ENCODE measurements at places on chromosomes 5 and 9. TPM values are rescaled to one million over a fixed set of nuclear protein-coding genes. Genes with fewer than 3 reads are reported as not detected.

GRCh38 chr5:104189031-104189430 lies 626.4 kb upstream of the NUDT12 start:
- DNase-seq = no peak
- H3K36me3 ChIP-seq = no peaks in the 10 kb centered on the region
- no peaks in the 10 kb centered on the region for H3K4me1 ChIP-seq
- H3K27ac ChIP-seq = no peak overlapping the region
- H3K27me3 ChIP-seq = no peaks in the 10 kb centered on the region

DNA sequence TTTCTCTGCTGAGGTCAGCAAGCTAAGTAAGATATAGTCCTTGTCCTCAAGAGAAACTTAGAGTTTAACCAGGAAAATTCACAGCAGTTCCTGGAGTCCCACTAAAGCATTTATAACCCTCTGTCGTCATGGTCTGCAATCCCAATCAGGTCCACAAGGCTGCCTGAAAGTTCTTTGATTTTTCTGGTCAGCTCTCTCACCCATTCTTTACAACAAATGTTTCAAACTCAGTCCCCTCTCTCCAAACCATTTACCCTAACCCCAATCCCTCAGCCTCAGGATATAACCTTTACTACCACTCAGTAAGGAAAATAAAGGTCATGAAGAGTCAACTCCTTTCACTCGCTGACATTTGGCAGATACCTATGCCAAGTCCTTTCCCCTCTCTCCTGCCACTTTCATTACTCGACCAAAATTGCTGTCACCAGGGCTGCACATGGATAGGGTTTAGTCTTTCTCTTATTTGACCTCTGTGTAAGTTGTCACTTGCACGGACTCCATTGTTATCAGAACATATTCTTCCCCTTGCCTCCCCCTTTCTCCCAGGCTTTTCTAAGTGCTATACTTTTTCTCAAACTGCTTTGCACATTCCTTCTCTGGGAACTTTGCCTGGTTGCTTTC lies 936.6 kb downstream of the NR2F1-AS1 start:
- H3K36me3 ChIP-seq = no peaks in the 10 kb centered on the region
- no peaks in the 10 kb centered on the region for H3K27me3 ChIP-seq
- no peak overlapping the region for H3K4me3 ChIP-seq
- no peaks in the 10 kb centered on the region for H3K4me1 ChIP-seq

GRCh38 chr5:68534956-68535520 lies 319.5 kb downstream of the PIK3R1 start:
- no peaks in the 10 kb centered on the region for H3K4me1 ChIP-seq
- no peaks in the 10 kb centered on the region for H3K36me3 ChIP-seq
- no peak overlapping the region for H3K4me3 ChIP-seq
- no peaks in the 10 kb centered on the region for H3K27me3 ChIP-seq

Gene NAIF1
- total RNA-seq = 8.0 TPM

DNA sequence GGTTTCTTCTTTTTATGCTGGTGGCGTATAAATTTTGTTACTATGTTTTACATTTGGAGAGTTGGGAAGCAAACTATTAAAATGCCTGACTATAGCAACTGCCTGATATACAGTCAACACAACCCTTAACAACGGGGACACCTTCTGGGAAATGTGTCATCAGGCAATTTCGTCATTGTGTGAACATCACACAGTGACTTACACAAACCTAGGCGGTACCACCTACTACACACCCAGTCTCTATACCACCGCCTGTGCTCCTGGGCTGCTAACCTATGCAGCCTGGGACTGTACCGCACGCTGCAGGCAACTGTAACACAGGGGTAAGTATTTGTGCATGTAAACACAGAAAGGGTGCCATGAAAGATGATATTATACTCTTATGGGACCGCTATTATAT lies 1.3 kb upstream of the CDHR2 start:
- no peaks in the 10 kb centered on the region for H3K27me3 ChIP-seq
- no peaks in the 10 kb centered on the region for H3K36me3 ChIP-seq
- peaks cover 30% of the 10 kb centered on the region for H3K4me1 ChIP-seq
- peak overlapping the region; percentile 61 for H3K27ac ChIP-seq

GRCh38 chr9:37761511-37761910 lies 7.9 kb downstream of the TRMT10B start:
- H3K36me3 ChIP-seq = peaks cover 22% of the 10 kb centered on the region
- no peak overlapping the region for H3K4me3 ChIP-seq
- H3K27ac ChIP-seq = no peak overlapping the region
- H3K27me3 ChIP-seq = no peaks in the 10 kb centered on the region
- H3K4me1 ChIP-seq = no peaks in the 10 kb centered on the region
- no peak for DNase-seq

Gene ANXA2R
- total RNA-seq = 2.3 TPM

GRCh38 chr9:137068539-137069507 lies 1.5 kb downstream of the SAPCD2 start:
- no peak overlapping the region for H3K4me3 ChIP-seq
- no peak for DNase-seq
- no peaks in the 10 kb centered on the region for H3K36me3 ChIP-seq
- H3K4me1 ChIP-seq = peaks cover 35% of the 10 kb centered on the region

- no peaks in the 10 kb centered on the region for H3K36me3 ChIP-seq
- H3K4me1 ChIP-seq = no peaks in the 10 kb centered on the region
- H3K4me3 ChIP-seq = no peak overlapping the region
- H3K27ac ChIP-seq = no peak overlapping the region
- DNase-seq = no peak
Observed at GRCh38 chr9:114225561-114226212, 70.3 kb downstream of the COL27A1 start.

- H3K27ac ChIP-seq = no peak overlapping the region
- DNase-seq = no peak
- no peaks in the 10 kb centered on the region for H3K27me3 ChIP-seq
- H3K4me3 ChIP-seq = no peak overlapping the region
Observed at GRCh38 chr9:81620002-81620390, 69.4 kb downstream of the TLE1 start.

DNA sequence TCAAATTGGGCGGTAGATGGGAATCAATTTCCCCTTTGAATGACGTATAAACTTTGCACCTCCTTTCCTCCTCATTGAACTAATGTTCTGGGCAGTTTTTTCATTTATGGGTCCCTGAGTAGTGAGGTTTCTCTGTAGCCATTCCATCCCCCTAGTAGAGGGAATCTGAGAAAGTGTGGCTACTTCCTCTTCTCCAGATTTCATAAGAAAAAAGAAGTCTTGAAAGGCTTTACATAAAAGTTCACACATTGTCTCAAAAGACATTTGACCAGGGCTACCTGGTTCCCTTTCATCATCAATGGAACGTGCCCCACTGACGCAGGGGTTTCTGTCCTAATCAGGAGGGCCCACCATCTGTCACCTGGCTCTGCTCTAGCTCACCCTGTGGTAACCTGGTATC lies 57.3 kb downstream of the CTSL start:
- H3K4me3 ChIP-seq = no peak overlapping the region
- no peak overlapping the region for H3K27ac ChIP-seq
- H3K27me3 ChIP-seq = no peaks in the 10 kb centered on the region

DNA sequence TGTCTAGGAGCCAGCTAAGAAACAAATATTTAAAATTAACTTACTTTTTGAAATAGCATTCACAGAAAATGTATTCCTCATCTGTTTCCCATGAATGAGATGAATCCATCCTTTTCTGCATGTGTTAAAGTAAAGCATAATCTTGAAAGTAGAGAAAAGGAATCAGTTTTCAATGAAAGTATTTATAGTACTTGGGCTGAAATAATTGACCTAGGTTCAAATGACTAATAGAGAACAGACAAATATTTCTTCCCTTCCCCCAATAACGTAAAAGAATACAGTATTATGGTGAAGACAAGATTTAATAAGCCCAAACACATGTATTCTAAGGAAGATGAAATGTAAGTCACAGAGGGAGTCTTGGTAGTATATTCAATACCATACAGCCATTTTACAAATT lies 403.5 kb downstream of the ZNF608 start:
- H3K27me3 ChIP-seq = no peaks in the 10 kb centered on the region
- H3K4me1 ChIP-seq = peaks cover 7% of the 10 kb centered on the region
- H3K36me3 ChIP-seq = no peaks in the 10 kb centered on the region

DNA sequence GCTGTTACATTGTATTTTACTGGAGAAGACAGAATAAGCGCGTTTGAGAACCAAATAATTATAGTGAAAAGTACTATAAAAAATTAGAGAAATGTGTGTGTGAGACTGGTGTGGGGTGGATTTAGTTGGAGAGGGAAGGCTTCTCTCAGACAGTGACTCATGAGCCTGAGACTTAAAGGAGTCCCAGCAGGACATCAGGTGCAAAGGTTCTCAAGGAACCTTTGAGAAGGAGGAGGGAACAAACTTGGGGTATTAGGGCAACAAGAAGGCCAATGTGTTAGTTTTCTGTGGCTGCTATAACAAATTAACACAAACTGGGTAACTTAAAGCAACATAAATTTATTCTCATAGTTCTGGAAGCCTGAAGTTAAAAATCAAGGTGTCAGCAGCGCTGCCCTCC lies 4.9 kb downstream of the DDX4 start:
- no peaks in the 10 kb centered on the region for H3K36me3 ChIP-seq
- no peaks in the 10 kb centered on the region for H3K4me1 ChIP-seq
- DNase-seq = no peak

Gene IZUMO3
- total RNA-seq = not detected

Gene ISCA1
- total RNA-seq = 24.1 TPM

Data from left lung (tissue), 14 donors.